ENCODE measurements at places on chromosomes 7 and 10. TPM values are rescaled to one million over a fixed set of nuclear protein-coding genes. Genes with fewer than 3 reads are reported as not detected.

DNA sequence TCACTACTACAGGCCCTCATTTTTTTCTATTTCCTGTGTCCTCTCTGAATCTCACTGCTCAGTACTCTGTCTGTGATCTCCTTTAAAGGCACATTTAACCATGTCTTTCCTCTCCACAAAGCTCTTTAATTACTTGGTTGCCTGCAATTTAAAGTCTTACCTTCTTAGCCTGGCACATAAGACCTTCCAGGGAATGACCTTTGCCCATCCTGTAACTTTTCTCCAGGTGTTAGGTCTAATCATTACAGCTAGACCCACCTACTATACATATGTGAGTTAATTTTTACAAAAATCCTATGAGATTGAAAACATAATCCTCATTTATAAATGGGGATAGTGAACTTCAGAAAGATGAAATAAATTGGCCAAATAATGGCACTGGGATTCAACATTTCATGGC, 244.1 kb upstream of the RHOBTB1 start:
- DNase-seq, result no peak

GRCh38 chr10:132869621-132870020, 72.7 kb downstream of the CFAP46 start:
- no peak for DNase-seq

DNA sequence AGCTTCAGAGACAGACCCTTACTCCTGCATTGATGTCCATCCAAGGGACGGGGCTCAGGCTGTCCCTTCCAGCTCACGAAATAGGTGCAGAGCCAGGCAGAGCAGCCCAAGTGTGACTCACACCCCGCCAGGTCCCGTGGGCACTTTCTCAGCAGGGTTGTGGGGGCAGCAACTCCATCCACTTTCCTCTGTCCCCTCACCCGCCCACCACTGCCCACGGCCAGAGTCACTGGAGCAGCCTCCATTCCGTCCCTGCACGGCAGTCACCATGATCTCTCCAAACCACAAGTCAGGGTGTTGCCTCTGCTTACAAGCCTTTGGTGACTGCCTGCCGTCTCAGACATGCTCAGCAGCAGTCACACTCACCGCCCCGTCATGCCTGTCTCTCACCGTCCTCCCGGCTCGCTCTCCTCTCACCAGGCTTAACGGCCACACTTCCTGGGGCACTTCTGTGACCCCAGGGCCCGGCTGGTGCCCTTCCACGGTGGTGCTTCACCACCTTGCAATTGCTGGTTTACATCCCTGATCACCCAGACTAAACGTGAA, 39.3 kb downstream of the CALML3 start:
- DNase-seq, result no peak

CNPY1 gene
- 0.96 TPM for total RNA-seq

TFEC gene
- total RNA-seq, result 16.6 TPM

All from umbilical cord (tissue), 2 donors.